ENCODE measurements at places on chromosomes 7 and 10.
A peak's percentile ranks its signal among the peaks of the same experiment; 100 is the strongest.

DNA sequence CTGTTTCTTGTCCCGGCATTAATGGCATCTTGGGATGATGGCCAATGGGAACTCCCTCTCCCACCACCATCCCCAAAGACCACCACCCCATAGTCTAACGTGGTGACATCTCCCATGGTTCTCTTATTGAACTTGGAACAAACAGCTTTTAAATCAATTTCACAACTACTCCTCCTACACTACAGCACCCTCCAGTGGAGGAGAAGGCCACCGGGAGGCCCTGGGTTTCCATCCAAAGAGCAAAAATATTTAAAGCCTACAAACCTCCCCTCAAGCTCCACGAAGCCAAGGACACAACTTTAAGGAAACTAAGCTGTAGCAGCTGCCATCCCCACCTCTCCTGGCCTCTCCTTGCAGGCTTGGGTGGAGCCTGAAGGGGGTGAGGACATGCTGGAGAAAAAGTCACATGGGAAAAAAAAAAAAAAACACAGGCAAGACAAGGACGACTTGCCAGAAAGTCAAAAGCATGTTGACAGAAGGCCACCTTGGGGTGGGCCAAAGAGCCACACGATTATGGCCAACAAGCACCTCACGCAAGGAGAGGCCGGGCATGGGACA, 94.0 kb upstream of the LANCL2 start:
- DNase-seq, result no peak

DNA sequence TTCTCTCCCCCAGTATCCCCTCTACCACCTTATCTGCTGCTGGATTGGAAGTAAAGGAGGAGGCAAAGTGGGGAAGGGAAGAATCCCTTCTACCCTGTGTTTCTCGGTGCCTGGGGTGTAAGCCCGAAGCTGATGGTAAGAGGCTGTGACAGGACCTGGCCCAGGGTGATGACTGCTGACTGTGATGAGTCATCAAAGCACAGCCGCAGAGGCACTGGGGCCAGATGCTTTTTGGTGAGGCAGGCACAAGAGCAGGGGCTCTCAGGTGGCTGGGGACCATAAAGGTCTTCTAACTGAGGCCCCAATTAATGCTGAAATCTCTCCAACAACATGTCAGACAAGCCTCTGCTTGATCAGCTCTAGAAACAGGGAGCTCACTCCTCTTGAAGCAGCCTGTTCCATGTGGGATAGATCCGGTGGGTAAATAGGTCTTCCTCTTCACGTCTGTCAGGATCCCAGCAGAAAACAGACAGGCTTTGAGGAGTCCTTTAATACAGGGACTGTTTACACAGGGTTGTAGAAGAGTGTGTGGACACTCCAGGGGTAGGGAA, 86.1 kb upstream of the PCBD1 start:
- DNase-seq, result no peak

DNA sequence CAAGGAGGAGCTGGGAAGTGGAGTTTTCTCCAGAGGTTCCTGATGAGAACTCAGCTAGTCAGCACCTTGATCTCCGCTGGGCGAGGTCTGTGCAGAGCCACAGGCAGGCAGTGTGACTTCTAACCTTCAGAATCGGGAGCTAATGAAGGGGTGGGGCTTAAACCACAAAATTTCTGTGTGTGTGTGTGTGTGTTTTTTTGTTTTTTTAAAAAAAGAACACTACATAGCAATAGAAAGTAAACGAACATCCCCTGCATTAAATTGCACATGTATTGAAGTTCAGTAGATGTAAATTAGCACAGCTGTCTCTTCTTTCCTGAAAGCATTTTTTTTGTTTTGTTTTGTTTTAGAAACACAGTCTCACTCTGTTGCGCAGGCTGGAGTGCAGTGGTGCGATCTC, 46.2 kb downstream of the RBM17 start:
- DNase-seq, result no peak

DNA sequence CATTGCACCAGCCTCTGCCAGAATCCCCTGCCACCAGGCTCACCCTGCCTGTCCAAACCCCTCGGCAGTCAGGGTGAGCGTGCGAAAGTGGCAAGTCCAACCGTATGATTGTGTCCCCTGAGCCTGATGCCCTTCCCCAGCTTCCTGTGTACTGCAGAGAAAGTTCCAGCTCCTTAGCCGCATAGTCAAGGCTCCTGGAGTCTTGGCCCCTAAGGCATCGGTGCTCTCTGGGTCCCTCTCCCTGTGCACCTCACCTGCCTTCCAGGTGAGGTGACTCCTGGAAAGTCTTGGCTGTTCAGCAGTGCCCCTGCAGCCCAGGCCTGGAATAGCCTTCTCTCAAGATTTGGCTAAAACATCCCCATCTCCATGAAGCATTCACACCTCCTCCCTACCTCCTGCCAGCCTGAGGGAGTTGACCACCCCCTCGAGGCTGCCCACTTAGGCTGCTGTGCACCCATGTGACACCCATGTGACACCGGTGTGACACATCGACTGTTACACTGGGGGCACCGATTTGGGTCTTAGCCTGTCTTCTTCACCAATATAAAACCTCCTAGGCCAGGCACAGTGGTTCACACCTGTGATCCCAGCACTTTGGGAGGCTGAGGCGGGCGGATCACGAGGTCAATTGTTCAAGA, 56.1 kb upstream of the ELN start:
- DNase-seq, result no peak

DNA sequence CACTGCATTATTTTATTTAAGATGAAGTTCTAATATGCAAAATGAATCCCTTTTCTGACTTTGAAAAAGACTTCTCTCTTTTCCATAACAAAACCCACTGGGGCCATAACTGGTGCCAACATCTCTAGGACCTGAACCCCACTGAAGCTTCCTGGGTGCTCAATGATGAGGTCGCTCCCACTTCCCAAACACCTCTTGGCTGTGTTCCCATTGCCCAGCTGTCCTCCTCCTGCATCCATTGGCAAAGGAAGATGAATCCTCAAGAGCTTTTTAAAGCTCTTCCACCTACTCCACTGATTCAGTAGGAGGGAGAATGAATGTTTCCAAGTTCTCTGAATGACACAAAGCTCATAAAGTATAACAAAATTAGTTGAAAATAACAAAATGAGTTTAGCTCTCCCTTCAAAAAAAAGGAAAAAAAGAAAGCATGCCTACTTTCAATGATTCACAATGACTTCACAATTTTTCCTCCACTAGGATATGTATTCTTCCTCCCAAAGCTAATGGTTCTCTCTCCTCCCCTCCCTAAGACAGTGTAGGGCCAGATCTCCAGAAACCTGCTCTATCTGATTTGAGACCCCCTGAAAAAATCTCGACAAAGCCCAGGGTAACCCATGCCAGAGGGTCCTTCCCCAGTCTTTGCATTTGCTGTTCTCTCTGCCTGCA, 64.8 kb downstream of the SORBS1 start:
- no peak for DNase-seq

DNA sequence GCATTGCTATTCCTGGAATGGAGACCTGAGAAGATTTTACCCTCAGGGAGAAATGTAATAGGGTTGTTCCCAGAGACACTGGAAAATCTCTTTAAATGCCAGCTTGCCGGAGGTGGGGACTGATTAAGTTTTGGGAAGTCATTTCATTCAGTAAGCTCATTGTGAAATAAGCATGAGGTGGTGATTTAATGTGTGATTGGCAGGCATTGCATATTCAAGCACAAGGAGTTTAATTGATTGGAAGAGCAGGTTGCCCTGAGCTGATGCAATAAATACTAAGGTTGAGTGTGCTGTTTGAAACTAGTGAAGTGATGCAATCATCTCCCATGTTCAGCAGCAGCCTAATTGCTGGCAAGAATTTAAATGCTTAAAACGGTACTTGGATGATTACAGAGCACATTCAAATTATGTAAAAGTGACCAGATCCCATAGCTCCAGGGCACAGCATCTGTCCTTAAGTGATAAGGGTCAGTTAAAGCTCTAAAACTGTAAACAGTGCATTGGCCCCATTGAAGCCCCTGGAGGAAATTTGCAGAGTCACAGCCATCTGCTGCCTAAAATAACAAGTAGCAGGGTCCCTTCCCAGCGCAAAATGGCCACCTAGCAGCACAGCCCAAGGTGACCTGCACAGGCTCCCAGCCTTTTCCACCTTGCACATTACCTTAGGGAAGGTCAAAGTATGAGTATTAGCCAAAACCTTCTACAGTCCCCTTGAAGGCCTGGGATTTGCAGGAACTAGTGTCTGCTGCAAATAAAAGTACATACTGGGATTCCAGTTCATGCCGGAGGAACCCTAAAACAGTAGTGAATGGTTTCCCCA, 92.1 kb downstream of the CCDC71L start:
- no peak for DNase-seq

DNA sequence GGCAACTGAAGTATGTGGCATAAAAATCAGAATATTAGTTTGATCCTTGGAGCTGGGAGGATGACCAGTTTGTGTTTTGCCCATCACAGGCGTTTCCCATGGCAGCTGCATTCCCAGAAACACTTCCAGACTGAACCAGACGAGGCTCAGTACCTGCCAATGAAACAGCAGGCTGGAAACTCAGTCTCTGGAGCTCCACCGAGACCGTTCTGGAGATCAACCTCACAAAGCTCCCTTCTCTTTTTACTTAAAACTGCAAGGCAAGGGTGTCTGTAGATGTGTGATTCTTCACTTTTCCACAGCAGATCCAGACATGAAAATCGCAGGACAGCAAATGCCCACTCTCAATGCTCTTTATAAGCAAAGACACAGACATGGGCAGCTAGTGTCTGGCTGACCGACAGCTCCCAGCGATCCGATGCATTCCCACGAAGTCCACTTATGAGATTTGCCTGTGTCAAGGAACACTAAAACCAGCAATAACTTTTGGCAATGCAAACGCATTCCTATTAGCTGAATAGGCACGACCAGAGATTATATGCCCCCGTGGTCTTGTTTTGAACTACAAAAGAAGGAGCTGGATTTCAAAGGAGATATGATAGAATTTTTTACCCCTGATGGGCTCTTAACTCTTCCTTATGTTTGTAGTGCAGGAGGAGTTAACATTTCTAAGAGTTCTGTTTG, 72.6 kb downstream of the ADAM12 start:
- DNase-seq, result no peak

- no peak for DNase-seq
Measured at GRCh38 chr7:125127304-125127703, 197.7 kb upstream of the POT1 start.

DNA sequence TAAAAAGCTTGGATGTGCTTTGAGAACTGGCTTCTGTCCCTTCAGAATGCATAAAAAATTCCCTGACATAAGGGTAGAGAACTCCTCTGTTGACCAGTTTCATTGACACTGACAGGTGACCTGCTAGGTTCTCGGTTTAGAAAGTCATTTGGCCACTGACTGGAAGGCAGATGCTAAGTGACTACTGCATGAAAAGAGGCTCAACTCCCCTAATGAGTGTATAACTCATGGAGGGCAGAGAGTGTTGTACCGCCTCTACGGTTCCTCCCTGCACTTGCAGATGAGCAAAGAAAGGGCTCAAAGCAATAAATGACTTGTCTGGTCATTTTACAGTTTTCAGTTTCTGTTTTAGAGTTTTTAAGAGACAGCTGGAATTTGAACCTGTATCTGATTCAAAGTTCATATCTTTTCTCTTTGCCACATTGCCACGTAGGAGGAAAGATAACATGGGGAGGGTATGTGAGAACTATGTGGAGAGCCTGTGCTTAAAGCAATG, 2.9 kb upstream of the FGL2 start:
- no peak for DNase-seq

- DNase-seq, result no peak
Measured at GRCh38 chr10:58932577-58933314, 243.7 kb upstream of the PHYHIPL start.

DNA sequence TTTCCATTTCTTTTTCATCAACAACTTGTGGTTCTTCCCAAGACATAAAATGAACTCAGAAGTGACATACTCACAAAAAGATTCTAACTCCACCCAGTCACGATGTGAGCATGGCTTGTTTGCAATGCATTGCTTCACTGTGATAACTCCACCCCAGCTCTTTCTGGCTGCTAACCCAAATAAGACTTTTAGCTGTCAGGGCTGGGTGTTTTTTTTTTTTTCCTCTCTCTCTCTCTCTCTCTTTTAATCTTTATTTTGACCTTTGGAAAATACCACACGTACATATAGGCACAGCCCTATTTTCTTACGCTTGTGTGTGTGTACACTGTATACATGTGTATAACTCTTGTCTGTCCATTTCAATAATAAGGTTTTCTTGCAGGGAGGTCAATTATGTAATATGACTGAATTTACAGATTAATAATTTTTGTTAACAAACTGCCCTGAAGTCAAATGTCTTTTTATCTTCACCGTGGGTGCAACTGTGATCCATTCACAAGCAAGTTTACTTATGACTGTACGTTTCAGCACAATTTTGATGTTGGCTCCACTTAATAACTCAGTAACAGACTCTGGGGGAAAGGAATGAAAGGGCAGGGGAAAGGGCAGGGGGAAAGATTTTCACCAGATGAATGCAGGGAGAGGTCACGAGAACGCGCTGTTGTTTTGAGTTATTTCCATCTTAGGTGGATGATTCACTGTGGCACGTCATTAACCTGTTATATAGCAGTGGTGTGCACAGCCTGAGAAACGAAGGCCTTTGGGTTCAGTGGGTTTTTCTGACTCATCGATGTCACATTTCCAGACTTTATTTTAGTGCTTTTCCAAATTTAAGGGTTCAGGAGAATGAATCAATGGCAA, 49.1 kb downstream of the APBB1IP start:
- DNase-seq, result no peak

- DNase-seq, result peak; percentile 73
Measured at GRCh38 chr7:102912742-102913141, at the start of gene LRRC17. TSS of gene LRRC17 (plus strand) at chr7:102913000. CDS start at chr7:102933914, 20,914 bp downstream.

DNA sequence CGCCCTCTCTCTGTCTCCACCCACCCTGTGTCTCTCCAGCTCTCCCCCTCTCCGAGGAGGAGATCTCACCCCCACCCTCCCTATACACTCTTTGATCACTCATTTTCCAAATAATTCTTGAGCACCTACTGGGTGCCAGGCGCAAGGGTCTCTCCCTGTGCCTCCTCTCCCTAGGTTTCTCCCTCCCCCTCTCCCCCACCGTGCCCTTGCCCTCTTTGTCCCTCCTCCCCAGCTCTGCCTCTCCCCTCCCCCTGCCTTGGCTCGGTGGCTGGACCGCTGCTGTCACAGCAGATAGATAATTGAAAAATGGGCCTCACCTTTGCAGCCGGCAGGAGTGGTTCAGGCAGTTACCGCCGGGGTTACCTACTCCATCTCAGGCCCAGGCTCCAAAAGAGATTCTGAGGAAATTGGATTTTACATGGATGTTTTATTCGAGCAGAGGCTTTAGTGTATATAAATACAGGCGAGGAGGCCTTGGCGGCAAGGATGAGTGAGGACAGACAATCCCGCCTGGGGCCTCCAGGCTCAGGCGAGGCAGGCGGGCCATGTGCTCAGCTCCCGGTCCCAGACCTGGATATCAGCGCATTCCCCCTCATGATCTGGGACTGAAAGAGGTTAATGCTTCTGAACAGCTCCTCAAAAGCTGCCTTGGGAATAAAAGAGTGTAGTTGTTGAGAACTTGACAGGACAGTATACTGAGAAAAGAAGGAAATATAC, 60.8 kb upstream of the BTRC start:
- DNase-seq, result no peak

- DNase-seq, result no peak
Measured at GRCh38 chr7:30652698-30653641, 29.3 kb downstream of the CRHR2 start.

DNA sequence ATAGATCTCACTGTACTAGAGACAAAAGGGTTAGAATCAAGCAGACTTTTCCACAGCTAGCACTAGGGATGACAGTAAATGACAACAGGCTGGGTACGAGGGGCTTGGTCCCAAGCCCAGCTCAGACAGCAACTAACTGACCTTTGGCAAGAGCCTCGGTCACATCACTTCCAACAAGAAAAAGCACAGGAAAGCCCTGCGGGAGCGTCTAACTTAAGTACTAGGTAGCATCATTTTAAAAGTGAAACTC, 22.8 kb downstream of the CALML3 start:
- no peak for DNase-seq

GRCh38 chr7:50678586-50678985, 104.1 kb downstream of the GRB10 start:
- DNase-seq, result no peak
